ENCODE measurements at places on chromosomes 4 and X. TPM values are rescaled to one million over a fixed set of nuclear protein-coding genes. Genes with fewer than 3 reads are reported as not detected.
A peak's percentile ranks its signal among the peaks of the same experiment; 100 is the strongest.

The FAAH2 gene
- total RNA-seq: 0.47 TPM

The AMBN gene
- total RNA-seq: not detected

DNA sequence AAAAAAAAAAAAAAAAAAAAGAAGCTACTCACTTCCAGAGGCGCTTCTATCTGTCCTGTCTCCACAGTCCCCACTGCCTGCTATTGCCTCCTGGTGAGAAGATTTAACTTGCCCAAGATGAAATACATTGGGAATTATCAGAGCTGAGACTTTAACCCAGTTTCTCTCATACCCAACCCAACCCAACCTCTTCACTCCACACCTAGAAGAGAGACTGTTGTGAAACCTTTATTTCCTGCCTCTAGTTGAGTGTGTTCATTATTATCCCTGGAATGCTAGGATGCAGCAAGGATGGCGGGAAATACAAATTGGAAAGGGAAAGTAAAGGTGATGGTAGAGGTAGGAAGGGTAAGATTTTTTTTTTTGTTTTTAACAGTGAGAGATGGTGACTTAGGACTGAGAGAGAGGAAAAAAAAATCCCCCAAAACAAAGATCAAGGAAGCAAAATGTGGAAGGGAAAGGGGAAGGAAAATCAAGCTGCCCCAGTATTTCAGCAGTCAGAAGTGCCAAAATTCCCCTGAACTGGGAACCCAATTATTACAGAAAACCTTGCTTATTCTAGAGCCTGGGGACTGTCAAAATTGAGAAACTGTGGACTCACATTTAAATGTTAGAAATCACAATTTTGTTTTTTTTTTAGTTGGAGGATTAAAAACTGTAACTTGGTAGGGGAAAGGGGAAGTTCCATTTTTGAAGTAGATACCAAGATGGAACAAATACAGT lies 253.0 kb downstream of the PTTG2 start:
- no peak for DNase-seq
- no peaks in the 10 kb centered on the region for H3K27me3 ChIP-seq
- H3K27ac ChIP-seq: no peak overlapping the region

DNA sequence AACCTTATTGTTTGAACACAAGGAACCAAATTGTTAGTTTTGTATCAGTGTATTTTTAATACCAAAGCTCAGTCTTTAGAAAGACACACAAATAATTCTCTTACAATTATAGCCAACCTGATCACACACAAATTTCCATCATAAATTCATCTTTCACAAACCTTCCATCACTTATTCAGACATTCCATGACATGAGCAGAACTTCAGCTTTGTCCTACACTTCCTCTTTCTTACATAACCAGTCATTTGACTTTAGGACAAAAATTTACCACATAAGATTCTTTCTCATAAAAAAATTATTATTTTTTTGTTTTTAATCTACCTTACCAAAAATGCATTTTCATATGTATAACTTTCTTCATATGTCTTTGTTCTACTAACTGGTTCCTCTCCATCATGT lies 312.2 kb downstream of the GALNTL6 start:
- H3K27me3 ChIP-seq: no peaks in the 10 kb centered on the region
- H3K4me3 ChIP-seq: no peak overlapping the region

The NHS gene
- not detected for total RNA-seq

DNA sequence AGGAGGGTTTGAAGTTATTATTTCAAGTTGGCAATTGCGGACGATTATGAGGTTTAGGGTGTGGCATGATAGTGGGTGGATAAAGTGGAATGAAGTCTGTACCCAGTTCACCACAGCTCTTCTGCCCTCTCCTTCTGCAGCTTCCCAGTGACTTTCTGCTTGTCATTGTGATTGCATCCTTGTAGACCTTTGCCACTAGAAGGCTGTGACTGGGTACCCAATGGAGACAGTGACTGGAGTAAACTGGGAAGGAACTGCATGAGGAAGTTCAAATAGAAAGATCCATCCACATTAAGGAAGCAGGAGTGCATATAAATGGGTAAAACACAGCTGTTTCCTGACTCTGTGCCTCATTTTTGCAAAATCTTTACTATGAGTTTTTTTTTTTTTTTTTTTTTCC lies 53.5 kb upstream of the SPANXN3 start:
- H3K4me3 ChIP-seq: no peak overlapping the region
- no peaks in the 10 kb centered on the region for H3K4me1 ChIP-seq
- no peak for DNase-seq
- H3K27me3 ChIP-seq: no peaks in the 10 kb centered on the region
- H3K36me3 ChIP-seq: no peaks in the 10 kb centered on the region

DNA sequence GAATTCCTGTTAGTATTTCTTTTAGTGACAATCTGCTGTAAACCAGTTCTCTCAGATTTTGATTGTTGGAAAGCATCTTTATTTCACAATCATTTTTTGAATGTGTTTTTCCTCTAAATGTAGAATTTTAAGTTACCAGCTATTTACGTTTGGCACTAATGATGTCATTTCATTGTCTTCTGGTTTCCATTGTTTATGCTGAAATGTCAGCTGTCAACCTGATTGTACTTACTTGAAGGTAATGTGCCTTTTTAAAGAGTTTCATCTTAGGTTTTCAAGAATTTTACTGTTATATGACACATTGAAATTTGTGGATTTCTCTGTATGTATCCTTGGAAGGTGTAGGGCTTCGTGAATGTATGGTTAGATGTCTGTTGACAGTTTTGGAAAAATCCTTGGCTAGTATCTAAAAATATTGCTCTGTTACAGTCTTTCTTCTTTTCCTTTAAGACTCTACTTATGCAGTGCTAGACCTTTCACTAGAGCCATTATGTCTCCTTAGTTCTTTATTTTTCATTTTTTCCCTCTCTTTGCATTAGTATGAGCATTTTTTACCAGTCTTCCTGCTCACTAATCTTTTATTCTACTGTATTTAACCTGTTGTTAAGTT lies 30.4 kb downstream of the SMAD1 start:
- H3K36me3 ChIP-seq: no peaks in the 10 kb centered on the region
- DNase-seq: peak; percentile 4
- no peak overlapping the region for H3K4me3 ChIP-seq
- H3K27me3 ChIP-seq: no peaks in the 10 kb centered on the region
- no peak overlapping the region for H3K27ac ChIP-seq
- H3K4me1 ChIP-seq: no peaks in the 10 kb centered on the region

The FOXR2 gene
- total RNA-seq: 0.11 TPM

GRCh38 chr4:168636506-168637196 lies 139.8 kb downstream of the PALLD start:
- no peaks in the 10 kb centered on the region for H3K36me3 ChIP-seq
- H3K4me1 ChIP-seq: peaks cover 1% of the 10 kb centered on the region
- peaks cover 14% of the 10 kb centered on the region for H3K27me3 ChIP-seq
- H3K4me3 ChIP-seq: no peak overlapping the region
- DNase-seq: no peak

DNA sequence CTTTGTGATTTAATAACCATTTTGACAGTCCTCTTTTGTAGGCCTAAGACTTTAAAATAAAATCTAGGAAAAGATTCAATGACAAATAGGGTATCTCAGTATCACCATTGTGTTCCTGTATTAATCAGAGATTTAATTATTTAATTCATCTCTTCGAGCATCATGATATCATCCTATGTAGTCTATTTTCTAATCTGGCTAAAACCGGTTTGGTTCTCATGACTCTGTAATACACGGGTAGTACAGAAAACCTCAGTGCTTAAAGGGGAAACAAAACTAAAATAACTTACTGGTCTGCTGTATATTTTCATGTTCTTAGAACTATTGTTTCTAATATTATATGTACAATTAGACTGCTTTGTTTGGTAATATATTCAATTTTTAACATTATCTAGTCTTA lies 23.7 kb upstream of the FBXW7 start:
- peaks cover 3% of the 10 kb centered on the region for H3K27me3 ChIP-seq
- H3K4me3 ChIP-seq: no peak overlapping the region
- no peaks in the 10 kb centered on the region for H3K4me1 ChIP-seq
- no peaks in the 10 kb centered on the region for H3K36me3 ChIP-seq
- H3K27ac ChIP-seq: no peak overlapping the region
- no peak for DNase-seq

DNA sequence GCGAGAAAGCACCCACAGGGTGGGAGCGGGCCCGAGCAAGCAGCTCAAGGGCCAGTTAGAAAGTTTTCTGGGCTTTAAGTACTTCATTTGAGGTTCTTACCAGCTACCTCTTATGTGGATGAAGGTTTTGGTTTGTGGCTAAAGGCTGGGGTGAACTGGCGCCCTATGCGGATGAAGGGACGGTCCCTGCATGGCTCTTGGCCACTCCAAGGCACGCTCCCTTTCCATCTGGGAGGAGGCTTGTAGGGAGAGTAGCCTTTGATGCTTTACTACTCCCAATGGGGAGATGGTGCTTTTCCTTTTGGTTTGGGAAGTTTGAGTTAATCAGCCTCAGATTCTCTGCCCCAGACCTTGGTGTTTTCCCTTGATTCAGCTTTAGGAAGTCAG lies 17.7 kb downstream of the MRFAP1 start:
- no peaks in the 10 kb centered on the region for H3K36me3 ChIP-seq
- H3K4me3 ChIP-seq: no peak overlapping the region
- H3K27ac ChIP-seq: no peak overlapping the region
- H3K4me1 ChIP-seq: no peaks in the 10 kb centered on the region
- H3K27me3 ChIP-seq: 0 out of 2 replicates have a peak, but pooled peaks cover 4% of the 10 kb centered on the region
- DNase-seq: no peak

DNA sequence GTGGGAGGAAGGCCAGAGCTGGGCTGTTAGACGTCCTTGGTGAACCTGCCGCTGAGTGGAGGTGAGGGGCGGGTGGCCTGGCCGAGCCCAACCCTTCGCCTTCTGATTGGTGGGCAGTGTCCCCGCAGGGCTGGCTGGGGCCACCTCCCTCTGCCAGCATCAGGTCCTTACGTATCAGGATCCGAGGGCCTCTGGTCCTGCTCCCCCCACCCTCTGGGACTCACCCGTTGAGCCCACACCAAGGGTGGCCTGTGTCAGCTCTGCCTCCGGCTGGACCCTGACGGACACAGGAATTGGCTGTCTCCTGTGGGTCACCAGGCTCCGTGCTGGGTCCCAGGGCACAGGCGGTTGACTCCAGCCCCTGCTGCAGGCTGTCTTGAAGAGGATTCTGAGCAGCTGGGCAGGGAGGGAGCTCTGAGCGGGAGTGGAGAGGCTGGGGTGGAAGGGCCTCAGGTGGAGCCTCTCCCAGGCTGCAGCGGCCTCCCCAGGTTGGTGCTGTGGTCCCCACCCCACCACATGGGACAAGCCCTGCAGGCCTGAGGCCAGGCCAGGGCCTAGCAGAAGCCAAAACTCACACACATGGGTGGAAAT lies 58.4 kb upstream of the NKX1-1 start:
- peaks cover 43% of the 10 kb centered on the region for H3K27me3 ChIP-seq
- H3K4me1 ChIP-seq: peaks cover 31% of the 10 kb centered on the region
- H3K4me3 ChIP-seq: no peak overlapping the region
- no peak overlapping the region for H3K27ac ChIP-seq
- H3K36me3 ChIP-seq: no peaks in the 10 kb centered on the region
- no peak for DNase-seq

The PHKA1 gene
- total RNA-seq: 8.0 TPM

DNA sequence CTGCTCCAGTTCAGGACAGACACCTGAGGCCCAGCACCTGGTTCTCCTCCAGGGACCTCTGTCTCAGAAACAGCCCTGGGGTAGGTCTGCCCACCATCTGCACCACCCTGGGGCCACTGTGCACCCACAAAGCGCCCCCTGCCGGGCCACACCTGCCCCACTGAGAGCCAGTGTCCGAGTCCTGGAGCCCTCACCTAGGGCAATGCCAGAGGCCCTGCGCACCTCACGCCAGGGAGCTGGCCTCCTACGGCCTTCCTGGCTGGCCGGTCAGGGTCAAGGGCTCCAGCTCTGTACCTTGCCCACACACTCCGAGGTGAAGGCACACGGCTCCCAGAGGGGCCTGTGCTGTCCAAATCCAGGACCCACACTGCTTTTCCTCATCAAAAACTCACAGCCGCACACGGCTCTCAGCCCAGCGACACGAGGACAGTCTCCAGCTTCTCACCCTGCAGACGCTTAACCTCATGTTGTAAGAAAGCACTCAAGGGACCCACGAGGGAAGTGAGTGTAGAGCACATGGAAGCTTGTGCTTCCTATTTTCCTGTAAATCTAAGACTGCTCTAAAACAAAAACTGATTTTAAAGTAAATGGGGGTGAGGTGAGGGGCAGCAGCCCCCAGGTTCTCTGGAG lies 5.4 kb downstream of the CTBP1 start:
- no peaks in the 10 kb centered on the region for H3K27me3 ChIP-seq
- DNase-seq: peak; percentile 11
- peaks cover 46% of the 10 kb centered on the region for H3K36me3 ChIP-seq
- H3K4me3 ChIP-seq: no peak overlapping the region
- H3K4me1 ChIP-seq: no peaks in the 10 kb centered on the region

DNA sequence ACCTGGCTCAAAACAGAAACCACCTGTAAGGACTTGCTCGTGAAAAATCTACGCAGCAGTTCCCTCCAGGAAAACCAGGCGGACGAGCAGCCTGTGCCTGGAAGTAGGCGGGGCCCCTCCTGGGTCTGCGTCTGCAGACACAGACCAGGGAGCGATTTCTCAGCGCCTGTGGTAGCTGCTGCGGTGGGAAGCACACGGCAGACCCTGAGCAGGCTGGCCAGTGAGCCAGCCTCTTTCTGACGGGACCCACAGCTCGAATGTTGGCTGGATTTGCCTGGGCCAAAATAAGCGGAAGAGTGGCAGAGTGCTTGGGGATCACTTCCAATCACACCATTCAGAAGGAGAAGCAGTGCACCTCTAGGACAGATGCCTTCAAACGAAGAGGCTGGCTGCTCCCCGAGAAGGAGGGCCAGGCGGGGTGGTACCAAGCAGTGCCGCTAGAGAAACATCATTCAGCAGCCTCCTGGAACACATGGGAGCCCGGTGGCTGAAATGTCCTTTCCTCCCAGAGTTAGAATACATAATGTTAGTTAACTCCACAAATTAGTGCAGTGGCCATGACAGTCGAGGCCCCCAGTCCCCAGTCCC lies 85.9 kb downstream of the GATB start:
- no peak overlapping the region for H3K4me3 ChIP-seq
- no peak for DNase-seq
- no peaks in the 10 kb centered on the region for H3K27me3 ChIP-seq
- 0 out of 3 replicates have a peak, but pooled peaks cover 3% of the 10 kb centered on the region for H3K36me3 ChIP-seq
- no peak overlapping the region for H3K27ac ChIP-seq
- H3K4me1 ChIP-seq: peaks cover 14% of the 10 kb centered on the region

The NRK gene
- 0.07 TPM for total RNA-seq

DNA sequence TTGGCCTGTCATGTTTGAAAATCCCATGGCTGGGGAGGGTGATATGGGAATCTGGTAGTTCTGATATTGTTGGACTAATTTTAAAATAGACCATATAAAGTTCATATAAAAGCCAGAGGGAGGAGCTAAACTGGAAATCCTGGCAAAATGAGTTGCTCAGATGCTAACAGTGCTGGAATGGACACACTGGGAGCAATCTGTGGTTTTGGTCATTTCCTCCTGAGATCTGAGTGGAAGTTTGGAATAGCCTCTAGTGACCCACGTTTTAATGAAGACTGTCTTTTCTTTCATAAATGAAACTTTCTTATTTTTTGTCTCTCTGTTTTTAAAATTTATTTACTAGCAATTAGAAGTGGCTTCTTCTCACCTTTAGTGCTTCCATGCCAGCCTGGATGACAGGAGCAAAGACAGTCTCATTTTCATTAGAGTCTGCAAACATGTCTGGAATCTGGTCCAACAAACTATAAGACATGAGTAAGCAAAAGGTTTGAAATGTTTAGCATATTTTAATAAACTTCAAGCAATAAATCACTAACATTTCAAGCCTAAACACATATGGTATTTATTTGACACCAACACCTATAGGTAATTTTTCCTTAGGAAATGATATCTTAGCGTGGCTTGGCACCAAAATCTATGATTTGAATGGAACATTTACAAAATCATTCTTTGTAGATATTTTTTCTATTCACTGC lies 66.6 kb downstream of the METTL14 start:
- H3K4me3 ChIP-seq: no peak overlapping the region
- no peak for DNase-seq

The KIT gene
- total RNA-seq: 1.1 TPM

The GPR82 gene
- not detected for total RNA-seq

The ZFP92 gene
- 3.3 TPM for total RNA-seq

All from K562 (cell line).